Suprapubic skin (tissue), 4 donors: ENCODE measurements at places on chromosomes 5 and 9. TPM values are rescaled to one million over a fixed set of nuclear protein-coding genes. Genes with fewer than 3 reads are reported as not detected.

- no peak for DNase-seq
These were observed 316.2 kb downstream of the ARL15 start for GRCh38 chr5:53994148-53994547.

GRCh38 chr9:35136866-35137265 lies 21.2 kb upstream of the ATOSB start:
- DNase-seq: no peak

Gene GKAP1
- 5.5 TPM for total RNA-seq

- no peak for DNase-seq
These were observed 166.0 kb downstream of the COL23A1 start for GRCh38 chr5:178423901-178424809.

Gene CD14
- total RNA-seq: 6.7 TPM

DNA sequence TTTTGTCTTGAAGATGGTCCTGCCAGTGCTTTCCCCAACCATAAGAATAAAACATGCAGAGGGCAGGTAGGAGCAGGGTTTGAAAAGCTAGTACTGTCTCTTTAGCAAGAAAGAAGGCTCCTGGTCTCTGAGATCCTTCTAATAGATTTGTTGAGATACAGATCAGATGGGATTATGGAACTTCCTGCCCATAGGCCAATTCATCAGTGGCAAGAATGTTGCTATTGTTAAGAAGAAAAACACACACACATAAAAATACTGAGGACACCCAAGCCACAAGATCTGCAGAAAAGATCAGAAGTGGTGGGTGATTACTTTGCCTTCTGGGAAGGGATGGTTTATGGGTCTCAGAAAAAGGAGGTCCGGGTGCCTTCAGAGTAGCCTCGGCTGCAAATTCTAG lies 59.8 kb downstream of the TNC start:
- no peak for DNase-seq

Gene ZBTB34
- 15.9 TPM for total RNA-seq

- no peak for DNase-seq
These were observed 70.9 kb downstream of the TMEM215 start for GRCh38 chr9:32854271-32854670.

Gene ADAMTS19
- total RNA-seq: not detected

Gene ANKRD34B
- total RNA-seq: not detected

DNA sequence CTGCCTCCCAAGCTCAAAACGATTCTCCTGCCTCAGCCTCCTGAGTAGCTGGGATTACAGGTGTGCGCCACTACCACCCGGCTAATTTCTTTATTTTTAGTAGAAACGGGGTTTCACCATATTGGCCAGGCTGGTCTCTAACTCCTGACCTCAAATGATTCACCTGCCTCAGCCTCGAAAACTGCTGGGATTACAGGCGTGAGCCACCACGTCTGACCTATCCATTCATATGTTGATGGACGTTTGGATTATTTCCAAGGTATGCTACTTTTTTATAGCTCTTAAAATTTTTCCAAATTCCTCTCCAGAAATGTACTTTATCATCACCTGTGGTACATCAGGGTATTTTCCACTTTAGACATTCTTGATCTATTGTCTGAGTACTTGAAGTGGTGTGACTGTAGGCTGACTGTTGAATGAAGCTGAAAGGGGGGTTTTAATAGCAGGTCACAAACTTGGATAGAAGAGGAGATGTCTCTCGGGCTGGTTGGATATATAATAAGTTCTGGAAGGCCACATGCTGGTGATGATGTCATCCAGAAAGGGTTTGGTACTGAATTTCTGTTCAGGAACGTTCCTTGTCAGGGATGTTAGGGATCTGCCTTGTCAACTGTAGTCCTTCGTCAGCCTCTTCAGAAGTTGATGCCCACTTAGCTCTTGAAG lies 7.4 kb downstream of the CTNNA1 start:
- no peak for DNase-seq

GRCh38 chr9:94643176-94643575 lies 3.9 kb upstream of the FBP1 start:
- DNase-seq: no peak

- no peak for DNase-seq
These were observed 763.6 kb downstream of the TAF11L14 start for GRCh38 chr5:18397891-18398290.

- no peak for DNase-seq
These were observed 321.0 kb upstream of the TRPC7 start for GRCh38 chr5:136686192-136686872.

DNA sequence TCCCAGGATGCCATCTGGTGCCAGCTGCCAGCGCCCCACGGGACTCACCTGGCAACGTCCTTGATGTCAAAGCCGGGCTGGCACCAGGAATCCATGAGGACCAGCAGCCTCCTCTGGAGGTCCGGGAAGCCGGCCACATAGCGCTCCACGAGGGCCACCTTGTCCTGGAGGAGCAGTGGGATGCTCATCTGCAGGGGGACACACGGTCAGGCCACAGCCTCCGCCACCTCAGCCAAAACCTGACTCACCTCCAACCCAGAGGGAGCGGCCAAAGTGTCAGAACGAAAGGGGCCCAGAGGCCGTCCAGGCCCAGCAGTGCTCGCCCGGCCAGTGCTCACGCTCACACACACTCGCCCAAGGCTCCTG lies 56.5 kb downstream of the EXD3 start:
- DNase-seq: no peak

DNA sequence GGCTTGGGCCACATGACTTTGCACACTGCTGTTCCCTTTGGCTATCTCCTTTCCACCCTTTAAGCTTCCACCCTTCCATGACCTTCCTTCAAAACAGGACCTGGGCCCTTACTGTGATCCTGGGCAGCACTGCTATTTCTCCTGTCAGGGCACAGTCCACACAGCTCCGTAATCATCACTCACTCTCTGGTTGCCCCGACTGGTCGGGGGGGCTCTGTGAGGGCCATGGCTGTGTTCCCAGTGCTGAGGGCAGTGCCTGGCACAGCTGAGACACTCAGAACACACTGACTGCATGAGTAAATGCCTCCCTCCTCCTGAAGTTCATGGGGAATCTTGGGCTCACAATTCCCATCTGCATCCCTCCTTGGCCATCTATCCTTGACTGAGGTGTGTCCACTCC lies 12.2 kb downstream of the TRAF1 start:
- DNase-seq: no peak

Gene MTRR
- total RNA-seq: 51.2 TPM

DNA sequence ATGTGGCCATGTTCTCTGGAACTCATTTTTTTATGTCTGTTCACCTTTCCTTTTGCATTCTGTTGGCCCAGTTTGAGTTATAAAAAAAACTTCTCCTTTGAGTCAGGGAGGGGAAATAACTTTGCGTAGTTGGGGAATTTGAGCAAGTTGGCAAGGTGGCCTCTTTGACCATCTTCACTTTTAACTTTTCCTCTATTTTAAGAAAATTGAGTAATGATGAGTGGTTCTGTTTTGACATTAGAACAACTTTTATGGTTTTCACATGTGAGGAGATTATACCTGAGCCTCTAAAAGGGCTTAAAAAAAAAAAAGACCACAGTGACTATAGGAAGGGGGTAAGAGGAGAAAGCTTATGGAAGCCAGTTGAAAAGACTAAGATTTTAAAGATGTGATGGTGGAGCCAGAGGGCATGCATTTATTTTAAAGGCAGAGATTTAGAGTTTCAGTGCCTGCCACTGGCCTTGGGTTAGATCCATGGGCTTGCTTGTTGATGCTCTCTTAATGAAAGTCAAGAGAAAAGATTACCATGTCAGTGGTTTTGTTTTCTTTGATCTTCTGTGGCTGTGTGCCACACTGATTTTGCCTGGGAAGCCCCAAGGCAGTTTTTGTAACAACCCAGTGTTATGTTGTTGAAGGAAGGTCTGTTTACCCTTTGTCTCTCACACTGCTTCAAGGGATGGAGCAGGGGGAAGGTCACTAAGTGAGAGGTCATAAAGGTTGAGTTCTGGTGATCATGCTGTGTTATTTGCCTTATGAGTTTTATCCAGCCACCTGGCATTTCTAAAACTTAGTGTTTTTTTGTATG lies 219.7 kb upstream of the CD180 start:
- no peak for DNase-seq

- DNase-seq: no peak
These were observed 1.8 kb downstream of the CCNH start for GRCh38 chr5:87410931-87411330.

DNA sequence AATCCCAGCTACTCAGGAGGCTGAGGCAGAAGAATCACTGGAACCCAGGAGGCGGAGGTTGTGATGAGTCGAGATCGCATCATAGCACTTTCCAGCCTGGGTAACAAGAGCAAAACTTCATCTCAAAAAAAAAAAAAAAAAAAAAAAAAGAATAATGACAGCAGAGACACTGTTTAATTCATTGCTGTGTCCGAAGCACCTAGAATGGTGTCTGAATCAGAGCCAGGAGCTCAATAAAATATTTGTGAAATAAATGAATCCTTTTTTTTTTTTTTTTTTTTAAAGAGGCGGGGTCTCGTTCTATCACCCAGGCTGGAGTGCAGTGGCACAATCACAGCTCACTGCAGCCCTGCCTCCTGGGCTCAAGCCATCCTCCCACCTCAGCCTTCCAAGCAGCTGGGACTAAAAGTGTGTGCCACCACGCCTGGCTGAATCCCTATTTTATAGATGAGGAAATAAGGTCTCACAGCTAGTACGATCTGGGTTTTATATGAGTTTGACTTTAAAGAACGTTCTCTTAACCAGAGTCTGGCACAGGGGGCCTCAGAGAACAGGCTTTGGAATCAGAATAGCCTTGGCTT lies 47.8 kb downstream of the THOC3 start:
- DNase-seq: no peak

GRCh38 chr5:89313044-89313443 lies 430.1 kb upstream of the MEF2C start:
- no peak for DNase-seq

Gene IFNA13
- not detected for total RNA-seq

Gene TLE4
- 66.3 TPM for total RNA-seq

DNA sequence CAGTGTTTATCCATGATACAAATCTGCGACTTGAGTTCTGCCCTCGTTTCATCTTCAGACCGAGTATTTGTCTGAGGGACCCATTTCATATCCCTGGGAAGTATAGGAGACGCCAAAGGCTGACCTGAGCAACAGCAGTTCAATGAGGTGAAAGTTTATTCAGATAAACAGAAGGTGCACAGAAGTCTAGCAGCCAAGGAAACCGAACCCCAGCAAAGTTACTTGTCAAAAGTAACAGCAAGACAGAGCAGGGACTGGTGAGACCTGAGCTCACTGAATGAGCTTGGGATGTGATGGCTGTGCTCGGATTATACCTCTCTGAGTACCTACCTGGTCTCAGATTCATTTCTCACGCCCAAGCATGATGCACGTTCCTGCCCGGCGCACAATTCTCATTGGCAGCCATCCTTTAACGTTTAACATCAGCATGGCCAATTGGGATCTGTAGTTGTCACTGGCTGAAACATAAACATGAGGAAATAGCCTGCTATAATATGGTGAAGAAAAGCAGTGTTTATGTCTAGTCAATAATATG lies 599 bp downstream of the LYRM7 start:
- DNase-seq: no peak

- no peak for DNase-seq
These were observed 157.7 kb upstream of the SLC12A2 start for GRCh38 chr5:127925916-127926315.

DNA sequence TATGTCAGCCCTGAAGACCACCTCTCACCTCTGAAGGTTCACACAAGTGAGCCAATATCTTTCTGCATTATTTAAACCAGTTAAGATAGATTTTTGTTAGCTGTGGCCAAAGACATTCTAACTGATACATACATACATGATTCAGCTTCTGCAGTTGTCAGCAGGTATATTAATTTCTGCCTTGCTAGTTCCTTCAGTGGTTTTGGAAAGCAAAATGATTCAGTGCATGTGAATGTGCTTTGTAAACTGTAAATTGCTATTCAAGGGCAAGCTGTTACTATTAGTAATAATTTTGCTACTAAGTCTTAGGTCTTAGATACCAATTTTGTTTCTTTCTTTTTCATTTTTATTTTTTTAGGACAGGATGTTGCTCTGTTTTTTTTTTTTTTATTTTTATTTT lies 89.2 kb upstream of the ERBIN start:
- DNase-seq: no peak

Gene CCDC192
- total RNA-seq: not detected

Gene FOXD4L4
- not detected for total RNA-seq

Gene ADAMTS13
- total RNA-seq: 1.2 TPM

Gene EQTN
- total RNA-seq: not detected

- DNase-seq: no peak
These were observed 7.1 kb upstream of the IFNA6 start for GRCh38 chr9:21357479-21358460.

DNA sequence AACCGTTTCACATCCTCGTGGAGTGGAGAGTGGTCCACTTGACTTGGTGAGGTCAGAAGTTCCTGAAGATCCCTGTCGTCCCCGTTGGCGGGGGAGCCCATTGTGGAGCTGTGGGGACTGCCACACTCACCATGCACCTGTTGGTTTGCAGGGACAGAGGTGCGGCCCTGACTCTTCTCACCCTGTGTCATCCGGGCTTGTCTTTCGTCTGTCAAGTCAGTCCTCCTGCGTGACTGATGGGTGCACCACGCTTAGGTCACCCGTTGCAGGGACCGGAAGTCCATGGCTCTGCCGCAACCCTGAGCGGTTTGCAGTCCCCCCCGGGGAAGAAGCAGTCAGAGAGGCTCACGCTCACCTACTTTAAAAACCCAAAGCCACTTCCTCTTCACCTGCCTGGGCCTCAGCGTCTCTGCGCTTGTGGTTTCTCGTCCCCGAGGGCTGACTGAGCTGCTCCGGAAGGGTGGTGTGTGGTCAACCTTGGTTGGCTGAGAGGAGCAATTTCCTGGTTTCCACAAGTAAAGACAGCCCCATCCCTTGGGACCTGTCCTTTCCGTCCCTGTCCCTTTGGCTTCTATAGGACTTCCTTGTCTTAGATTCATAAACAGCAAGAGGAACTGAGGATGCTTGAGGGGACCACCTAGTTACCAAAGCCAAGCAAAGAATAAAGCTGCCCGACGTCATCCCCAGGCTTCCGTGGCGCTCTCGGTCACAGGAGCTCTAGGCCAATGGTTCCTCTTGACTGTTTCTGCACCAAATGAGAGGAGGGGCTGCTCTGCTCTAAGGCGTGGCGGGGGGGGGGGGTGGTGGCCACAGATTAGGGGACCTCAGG lies 53.2 kb downstream of the USP20 start:
- no peak for DNase-seq

Gene RCL1
- 75.7 TPM for total RNA-seq

Gene PCDHA4
- 0.62 TPM for total RNA-seq

DNA sequence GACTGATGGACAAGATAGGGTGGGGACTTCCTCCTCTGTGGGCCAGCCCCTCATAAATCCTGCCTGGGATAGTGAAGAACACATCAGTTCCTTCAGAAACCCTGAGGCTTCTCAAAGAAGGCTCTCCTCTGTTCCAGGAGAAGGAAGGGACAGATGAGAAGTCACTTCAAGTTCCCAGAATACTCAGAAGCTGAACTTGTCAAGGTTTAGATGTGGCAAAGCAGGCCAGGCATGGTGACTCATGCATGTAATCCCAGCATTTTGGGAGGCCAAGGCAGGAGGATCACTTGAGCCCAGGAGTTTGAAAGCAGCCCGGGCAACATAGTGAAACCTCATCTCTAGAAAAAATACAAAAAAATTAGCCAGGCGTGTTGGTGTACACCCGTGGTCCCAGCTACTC lies 38.5 kb downstream of the STOM start:
- DNase-seq: no peak

Gene GPR150
- 0.48 TPM for total RNA-seq

GRCh38 chr5:133873449-133873848 lies 95.0 kb downstream of the C5orf15 start:
- no peak for DNase-seq

GRCh38 chr5:176693477-176693851 lies 46.2 kb downstream of the TSPAN17 start:
- no peak for DNase-seq
